ENCODE measurements at places on chromosomes 6 and 20.

- DNase-seq, result no peak
Observed at GRCh38 chr20:23303325-23304102, 47.1 kb upstream of the NXT1 start.

- no peak for DNase-seq
Observed at GRCh38 chr20:47748823-47749222, 36.5 kb downstream of the SULF2 start.

- DNase-seq, result no peak
Observed at GRCh38 chr6:105726902-105727655, 324.2 kb upstream of the PREP start.

- DNase-seq, result no peak
Observed at GRCh38 chr6:105522626-105523322, 119.9 kb upstream of the PREP start.

DNA sequence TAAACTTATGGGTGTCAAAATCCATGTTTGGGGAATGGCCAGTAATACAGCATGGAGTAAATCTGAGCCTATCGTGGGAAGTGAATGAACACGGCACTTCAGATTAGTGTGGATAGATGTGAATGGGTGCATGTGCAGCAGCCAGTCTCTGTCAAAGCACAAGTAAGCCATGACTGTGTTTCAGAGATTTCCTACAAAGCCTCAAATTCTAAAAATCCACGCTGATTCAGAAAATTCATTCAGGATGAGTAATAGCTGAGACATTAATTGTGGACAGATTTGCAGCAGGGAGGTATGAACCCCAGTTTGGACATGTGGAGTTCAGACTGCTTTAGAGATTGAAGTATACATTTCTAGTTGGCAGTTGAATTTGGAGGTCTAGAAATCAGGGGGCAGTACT, 115.1 kb downstream of the QKI start:
- peak; percentile 58 for DNase-seq

GRCh38 chr6:135166515-135166914, 14.6 kb upstream of the MYB start:
- no peak for DNase-seq

- no peak for DNase-seq
Observed at GRCh38 chr6:147207351-147207750, 3.1 kb downstream of the STXBP5 start.

GRCh38 chr20:32484225-32484957, 100.7 kb downstream of the NOL4L start:
- peak; percentile 44 for DNase-seq

- DNase-seq, result no peak
Observed at GRCh38 chr20:47686545-47686944, 98.7 kb downstream of the SULF2 start.

GRCh38 chr6:15491255-15491985, 171.4 kb downstream of the DTNBP1 start:
- peak; percentile 75 for DNase-seq

- no peak for DNase-seq
Observed at GRCh38 chr6:134593024-134593423, 275.1 kb upstream of the SGK1 start.

DNA sequence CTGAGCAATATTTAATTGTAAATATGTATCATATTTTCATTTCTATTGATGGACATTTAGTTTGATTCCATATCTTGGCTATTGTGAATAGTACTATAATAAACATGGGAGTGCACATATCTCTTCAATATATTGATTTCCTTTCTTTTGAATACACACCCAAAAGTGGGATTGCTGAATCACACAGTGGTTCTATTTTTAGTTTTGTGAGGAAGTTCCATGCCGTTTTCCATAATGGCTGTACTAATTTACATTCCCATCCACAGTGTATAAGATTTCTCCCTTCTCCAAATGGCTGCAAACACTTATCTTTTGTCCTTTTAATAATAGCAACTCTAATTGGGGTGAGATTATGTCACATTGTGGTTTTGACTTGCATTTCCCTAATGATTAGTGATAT, 86.7 kb upstream of the RAB32 start:
- no peak for DNase-seq

DNA sequence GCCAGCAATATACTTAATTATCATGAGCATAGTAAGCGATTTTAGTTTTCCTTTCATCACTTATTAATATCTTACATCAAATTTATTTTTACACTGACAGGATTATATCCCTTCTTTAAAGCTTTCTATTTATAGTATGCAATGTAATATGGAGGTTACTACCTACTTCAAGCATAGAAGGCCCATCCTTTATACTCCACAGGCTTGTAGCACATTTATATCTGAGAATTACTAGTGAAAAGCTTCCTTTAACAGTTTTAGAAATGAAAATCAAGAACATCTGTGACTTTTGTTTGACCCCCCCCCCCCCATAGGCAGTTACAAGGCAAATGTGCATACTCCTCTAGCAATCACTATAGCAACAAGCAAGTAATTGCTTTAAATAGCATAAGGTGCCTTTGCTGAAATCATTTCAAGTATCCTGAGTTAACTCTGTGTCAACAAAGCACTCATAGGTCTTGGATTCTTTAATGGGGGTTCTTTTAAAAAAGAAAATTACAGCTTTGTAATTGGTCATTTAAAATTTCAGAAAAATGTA, 917.7 kb downstream of the PHF3 start:
- no peak for DNase-seq

DNA sequence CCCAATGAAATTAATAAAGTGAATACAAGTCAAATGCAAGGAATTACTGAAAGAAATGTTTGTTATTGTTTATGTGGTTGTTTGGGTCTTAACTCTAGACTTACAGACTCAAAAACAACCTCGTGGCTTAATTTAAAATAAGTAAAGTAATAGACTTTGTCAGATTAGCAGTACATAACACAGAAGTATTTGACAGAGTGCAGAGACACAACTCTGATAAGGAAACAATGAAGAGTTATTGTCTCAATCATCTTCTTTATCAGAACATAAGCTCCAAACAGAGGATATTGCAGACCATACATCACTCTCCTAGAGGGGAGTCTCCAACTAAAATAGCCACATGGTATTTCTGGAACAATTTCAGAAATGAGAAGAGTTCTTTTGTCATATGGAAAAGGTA, 487.7 kb upstream of the HS3ST5 start:
- no peak for DNase-seq

- no peak for DNase-seq
Observed at GRCh38 chr20:49594143-49594930, 26.4 kb upstream of the PTGIS start.

DNA sequence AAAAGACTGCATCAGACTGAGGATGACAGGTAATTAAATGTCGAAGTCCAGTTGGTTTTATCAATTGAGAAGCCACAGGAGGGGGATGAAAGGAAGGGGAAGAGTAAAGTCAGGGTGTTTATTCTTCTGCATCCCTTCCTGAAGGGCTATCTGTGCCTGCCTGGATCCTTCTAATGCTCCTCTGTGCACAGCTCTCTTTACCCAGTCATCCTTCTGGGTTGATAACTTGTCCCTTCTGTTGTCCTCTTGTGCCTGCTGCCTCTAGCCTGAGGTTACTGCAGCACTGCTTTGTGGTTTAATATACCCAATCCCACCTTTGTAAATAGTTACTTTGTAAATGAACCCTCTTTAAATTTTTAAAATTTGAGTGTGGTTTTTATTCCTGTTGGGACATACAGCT, 1127.3 kb downstream of the EPHA7 start:
- DNase-seq, result no peak

DNA sequence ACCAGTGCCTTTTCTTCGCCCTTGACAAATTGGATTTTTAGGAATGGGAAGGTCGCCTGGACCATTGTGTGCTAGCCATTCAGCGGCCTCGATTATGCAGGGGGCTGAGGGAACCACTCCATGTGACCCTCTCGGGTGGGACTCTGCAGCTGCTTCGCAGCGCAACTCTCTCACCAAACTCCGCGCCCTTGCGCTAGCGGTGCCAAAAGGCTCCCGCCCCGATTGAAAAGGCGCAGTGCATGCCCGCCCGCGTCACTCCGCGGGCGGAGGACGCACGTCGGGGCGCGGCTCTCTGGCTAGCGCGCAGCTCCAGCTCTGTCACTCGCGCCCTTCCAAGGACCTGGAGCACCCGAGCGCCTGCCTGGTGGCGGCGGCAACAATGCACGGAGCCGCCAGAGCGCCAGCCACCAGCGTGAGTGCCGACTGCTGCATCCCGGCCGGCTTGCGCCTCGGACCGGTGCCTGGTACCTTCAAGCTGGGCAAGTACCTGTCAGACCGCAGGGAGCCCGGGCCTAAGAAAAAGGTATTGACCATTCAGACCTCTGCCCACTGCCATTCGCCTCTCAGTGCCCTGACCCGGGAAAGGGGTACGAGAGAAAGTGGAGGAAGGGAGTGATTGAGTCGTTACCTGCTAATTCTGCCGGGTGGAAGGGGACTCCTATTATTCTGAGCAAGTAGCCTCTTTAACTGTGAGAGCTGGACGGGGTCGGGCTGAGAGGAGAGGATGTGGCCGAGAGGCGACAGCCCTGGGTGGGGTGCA, at the start of gene PRDM13:
Gene PRDM13 (plus strand): TSS at position 178 of the 760 bp plus-strand sequence. CDS start 202 bp downstream, at position 380.
- no peak for DNase-seq

DNA sequence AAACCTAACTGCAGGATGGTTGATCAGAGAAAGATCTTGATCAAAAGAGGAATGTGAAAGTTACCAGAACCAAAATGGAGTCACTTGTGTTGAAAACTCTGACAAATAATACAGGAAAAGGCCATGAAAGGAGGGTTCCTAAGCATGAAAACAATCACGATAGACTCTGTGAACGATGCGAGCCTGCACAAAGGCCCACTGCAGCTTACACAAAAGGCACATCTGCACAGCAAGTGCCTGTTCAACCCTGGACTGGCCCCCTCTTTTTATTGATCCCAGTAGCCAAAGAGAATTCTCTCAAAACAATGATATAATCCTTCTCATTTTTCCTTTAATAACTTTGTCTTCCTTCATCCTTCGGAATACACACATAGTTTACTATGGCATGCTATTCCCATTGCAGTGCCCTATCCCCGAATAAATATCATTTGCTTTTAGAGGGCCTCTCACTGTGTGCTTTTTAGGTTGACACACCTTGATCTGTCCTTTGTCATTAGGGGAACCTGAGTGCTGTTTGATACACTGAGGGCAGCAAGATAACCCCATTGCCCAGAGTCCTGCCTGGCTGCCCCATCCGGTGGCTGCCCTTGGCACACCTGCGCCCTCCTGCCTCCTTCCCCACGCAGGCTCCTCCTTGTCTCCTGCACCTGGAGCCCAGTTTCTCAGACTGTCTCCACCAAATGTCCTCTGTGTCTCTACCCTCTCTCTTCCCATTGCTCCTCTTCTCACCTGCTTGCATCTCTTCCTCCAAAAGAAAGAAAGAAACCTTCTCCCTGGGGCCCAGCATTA, 98.3 kb upstream of the FRMD1 start:
- no peak for DNase-seq

- DNase-seq, result peak; percentile 54
Observed at GRCh38 chr6:116764961-116765841, at the start of gene FAM162B. Gene FAM162B (minus strand): TSS chr6:116765719. CDS start chr6:116765576, 143 bp downstream.

DNA sequence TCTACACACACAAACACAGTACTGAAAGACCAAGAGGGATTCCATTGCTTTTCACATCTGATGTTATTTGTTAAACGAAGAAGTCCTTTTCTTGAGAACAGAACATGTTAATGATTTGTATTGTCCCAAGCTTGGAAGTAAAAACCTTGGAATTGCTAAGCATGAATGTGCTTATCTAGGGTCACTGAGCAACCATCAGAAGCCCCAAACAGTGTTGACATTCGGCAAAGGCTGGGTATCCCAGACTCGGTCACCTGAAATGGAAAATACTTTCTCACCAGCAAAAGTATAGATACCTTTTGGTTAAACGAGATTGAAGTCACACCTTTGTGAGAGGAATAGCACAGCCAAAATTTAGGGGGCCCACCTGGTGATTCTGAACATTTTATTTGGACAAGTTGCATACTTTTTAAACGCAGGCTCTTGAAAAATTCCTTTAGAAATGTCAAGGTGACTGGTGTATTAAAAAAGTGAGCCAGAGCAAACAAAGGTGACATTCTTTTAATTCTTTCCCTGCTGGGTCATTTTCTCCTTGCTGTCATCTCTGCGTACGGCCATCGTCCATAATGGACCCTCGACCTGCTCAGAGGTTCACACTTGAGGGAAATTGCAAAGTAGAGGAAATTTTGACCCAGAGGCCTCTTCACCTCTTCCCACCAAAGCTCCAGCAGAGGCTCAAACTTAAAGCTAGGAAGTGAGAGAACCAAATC, 95.8 kb upstream of the FOXA2 start:
- DNase-seq, result no peak

DNA sequence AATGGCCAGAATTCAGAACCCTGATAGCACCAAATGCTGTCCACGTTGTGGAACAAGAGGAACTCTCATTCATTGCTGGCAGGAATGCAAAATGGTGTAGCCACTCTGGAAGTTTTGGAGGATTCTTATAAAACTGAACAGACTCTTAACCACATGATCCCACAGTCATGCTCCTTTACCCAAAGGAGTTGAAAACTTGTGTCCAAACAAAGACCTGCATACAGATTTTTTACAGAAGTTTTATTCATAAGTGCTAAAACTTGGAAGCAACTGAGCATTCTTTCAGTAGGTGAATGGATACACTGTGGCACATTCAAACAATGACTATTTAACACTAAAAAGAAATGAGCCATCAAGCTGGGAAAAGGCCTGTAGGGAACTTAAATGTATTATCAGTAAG, 32.5 kb downstream of the PREP start:
- DNase-seq, result no peak

- peak; percentile 16 for DNase-seq
Observed at GRCh38 chr6:99282479-99283062, 66.9 kb downstream of the FAXC start.

DNA sequence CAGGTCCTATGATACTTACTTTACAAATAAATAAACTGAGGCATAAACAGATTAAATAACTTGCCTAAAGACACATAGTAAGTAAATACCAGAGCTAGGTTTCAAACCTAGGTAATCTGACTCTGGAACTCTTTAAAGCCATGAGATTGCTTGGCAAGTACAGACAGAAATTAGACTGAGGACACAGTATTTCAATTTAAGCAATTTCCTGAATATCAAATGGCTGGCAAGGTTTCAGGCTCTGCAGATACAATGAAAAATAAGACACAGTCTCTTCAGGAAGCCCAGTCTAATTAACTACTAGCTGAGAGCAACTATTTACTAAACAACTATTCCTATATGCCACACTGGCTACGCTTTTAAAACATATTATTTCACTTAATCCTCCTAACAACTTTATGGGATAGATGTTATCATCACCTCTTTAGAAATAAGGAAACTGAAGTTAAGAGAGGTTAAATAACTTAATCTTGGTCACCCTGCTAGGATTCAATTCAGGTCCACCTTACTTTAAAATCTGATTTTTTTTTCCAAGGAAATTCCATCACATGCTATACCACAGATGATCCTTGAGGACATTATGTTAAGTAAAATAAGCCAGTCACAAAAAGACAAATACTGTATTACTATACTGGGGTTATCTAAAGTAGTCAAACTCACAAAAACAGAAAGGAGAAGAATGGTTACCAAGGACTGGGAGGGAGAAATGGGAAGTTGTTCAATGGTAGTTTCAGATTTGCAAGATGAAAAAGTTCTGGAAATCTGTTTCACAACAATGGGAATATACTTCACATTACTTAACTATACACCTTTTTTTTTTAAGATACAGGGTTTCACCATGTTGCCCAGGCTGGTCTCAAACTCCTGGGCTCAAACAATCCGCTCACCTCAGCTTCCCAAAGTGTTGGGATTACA, 4.1 kb downstream of the TRPC4AP start:
- DNase-seq, result no peak

- DNase-seq, result peak; percentile 78
Observed at GRCh38 chr6:3259491-3259958, 778 bp downstream of the PSMG4 start.

All from hepatic stellate cell (primary cell).